WTC11 (cell line): ENCODE measurements at places on chromosomes 11 and 22. TPM values are rescaled to one million over a fixed set of nuclear protein-coding genes. Genes with fewer than 3 reads are reported as not detected.

GRCh38 chr22:47967831-47968230 is 1205.4 kb downstream of the TBC1D22A start:
- DNase-seq: peak; percentile 17

The RTN4RL2 gene
- 13.8 to 15.5 TPM (median 14.3 TPM) in 3 replicates for total RNA-seq

DNA sequence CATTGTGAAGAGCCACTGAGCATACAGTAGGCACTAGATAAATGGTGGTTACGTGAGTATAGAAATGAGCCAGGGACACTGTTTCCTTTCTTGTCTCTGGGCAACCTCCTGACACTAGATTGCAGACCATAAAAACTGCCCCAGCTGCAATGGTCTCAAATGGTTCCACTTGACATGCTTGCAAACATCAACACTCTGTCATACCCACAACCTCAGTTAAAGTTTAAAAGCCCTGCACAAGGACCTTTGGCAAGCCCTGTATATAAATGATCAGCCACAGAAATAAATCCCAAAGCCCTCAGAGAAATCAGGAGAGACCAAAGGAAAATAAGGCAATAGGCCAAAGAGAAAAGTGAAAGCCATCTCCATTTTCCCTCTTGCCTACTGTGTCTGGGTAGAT is 20.7 kb downstream of the PLEKHA7 start:
- DNase-seq: no peak

- DNase-seq: no peak
Measured at GRCh38 chr11:75520688-75521087, 5.1 kb downstream of the GDPD5 start.

The SSRP1 gene
- 218 to 228 TPM (median 223 TPM) in 3 replicates for total RNA-seq
